ENCODE measurements at places on chromosomes 7 and 10.

DNA sequence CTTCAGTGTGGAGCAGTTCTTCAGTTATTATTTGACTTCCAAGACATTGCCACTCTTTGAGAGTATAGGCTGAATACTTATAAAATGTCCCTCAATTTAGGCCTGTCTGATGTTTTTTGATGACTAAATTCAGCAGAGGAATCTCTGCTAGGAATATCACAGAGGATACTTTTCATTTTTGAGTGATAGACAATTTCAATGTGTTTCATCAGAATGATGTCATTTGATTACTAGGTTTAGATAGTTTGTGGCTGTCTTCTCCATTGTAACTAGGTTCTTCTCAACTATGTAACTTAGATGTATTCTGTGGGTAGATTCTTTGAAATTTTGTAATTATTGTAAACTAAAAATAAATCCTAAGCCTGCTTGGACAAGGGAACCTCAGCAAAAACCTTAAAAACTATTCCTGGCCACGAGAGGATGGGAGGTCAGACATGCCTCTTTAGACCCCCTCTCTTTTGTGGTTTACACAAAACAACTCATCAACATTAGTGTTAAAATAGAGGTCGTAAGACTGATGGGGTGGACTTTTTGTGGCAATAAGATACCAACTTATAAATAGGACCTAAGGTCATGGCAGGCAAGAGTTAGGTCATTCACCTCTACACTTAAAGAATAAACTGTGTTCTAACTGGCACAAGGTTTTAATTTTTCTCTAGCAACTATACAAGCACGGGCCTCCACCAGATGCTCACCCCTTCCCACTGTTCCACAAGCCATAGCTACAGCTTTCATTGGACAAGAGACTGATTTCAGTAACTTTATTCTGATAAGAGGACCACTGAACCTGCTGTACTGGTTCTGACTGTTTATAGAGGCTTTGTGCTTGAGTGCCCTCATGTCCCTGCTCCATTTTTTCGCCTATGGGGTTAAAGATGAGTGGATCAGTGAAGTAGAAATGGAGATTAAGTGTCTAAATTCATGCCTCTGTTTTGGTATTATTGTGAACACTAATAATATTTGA, 33.7 kb downstream of the CYP2C8 start:
- DNase-seq, result no peak

DNA sequence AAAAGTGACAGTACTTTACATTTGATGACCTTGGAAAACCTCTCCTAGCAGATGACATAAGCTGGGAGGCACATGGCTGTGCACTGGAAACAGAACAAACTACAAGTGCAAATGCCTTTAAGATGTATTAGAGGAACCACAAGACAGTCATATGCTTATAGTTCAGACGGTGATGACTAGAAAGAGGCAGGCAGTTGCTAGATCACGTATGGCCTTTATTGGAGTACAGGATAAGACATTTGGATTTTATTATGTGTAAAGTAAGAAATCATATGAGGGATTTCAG, 290.0 kb downstream of the SORCS1 start:
- no peak for DNase-seq

GRCh38 chr10:90871279-90871765, 452 bp upstream of the RPP30 start:
- peak; percentile 50 for DNase-seq

- no peak for DNase-seq
These were observed 56.8 kb downstream of the CLIP2 start for GRCh38 chr7:74345970-74346369.

DNA sequence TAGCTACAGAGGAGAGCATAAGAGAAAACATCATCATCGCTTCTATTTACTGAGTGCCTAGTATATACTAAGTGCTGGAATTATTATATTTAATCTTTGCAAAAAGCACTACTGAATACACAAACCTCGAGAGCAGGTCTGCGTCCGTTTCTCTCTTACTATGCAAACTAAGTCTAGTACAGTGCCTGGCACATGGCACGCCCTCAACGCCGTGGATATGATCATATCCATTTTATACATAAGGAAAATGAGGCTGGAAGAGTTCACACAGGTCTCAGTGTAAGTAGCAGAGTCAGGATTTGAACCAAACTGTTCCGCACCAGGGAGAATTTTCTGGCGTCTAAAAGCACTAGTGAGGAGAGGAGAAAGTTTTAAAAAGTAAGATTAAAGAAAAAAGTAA, 17.6 kb downstream of the MXI1 start:
- no peak for DNase-seq

GRCh38 chr7:7682861-7683260, 35.5 kb downstream of the RPA3 start:
- no peak for DNase-seq

DNA sequence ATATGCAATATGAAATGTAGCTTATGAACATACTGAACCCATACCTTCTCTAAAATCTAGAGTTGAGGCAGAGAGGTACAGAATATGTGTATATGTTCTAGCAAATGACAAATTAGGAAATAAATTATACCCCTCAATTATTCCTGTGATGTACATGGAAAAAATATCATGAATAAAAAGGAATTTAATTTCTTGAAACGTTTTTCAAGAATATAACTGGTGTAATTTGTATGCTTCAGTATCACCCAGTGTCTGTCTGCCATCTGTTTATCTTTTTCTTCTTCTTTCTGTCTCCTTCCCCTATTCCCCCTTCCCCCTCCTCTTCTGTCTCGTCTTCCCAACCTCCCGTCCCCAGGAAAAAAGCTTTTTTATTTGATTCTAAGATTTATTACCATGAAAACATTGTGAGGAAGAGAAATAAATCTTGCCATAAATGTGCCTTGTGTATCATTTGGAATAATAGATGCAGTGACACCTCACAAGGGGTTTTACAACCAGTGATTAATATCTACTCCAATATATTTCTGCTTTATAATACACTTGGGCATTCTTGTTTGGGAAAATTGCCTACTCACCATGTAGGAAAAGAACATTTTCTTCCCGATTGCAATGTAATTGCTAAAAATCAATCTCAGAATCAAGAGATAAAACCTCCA, 12.2 kb downstream of the LANCL2 start:
- DNase-seq, result no peak

All from hindlimb muscle (tissue), 1 donor.